ENCODE measurements at places on chromosomes 4 and X.

- no peak for DNase-seq
Measured at GRCh38 chrX:101357166-101357795, 8.7 kb upstream of the TIMM8A start.

- no peak for DNase-seq
Measured at GRCh38 chr4:145679520-145679919, 426 bp upstream of the C4orf51 start.

DNA sequence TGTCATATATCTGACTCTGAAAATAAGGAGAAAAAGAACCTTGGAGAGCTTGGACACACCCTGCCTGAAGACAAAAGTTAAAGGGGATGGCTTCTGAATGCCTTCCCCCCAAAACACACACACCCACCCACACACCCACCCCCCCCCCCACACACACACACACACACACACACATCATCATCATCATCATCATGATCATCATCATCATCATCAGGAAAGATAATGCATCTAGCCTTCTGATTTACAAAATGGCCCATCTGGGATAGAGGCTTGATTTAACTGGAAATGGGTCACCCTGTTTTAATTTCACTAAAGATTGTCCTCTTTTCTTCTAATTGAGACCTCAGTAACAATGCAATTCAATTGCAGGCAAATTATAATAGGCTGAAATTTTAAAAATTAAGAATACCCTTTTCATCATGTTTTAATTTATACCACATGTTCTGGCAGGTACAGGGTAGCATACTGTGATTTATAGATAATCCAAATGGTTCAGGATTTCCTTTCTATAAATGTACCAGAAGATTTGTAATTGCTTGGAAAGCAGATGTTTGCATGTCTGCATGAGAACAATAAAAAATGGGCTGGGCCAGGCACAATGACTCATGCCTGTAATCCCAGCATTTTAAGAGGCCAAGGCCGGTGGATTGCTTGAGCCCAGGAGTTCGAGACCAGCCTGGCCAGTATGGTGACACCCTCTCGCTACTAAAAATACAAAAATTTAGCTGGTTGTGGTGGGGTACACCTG lies 56.5 kb downstream of the TRIM2 start:
- DNase-seq: no peak

- no peak for DNase-seq
Measured at GRCh38 chrX:42524379-42524778, 253.6 kb downstream of the PPP1R2C start.

- no peak for DNase-seq
Measured at GRCh38 chr4:183300070-183300469, 20.0 kb downstream of the CLDN22 start.

DNA sequence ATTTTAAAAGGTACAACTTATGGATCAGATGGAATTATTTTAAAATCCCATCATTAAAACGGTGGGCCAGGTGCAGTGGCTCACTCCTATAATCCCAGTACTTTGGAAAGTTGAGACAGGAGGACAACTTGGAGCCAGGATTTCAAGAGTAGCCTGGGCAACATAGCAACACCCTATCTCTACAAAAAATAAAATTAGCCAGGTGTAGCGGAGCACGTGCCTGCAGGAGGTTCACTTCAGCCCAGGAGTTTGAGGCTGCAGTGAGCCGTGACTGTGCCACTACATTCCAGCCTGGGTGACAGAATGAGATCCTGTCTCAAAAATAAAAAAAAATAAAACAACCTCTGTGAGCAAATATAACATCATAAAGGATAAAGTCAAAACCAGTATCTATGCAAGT lies 11.4 kb downstream of the ADH5 start:
- DNase-seq: no peak

GRCh38 chr4:95898226-95898625 lies 58.3 kb downstream of the PDHA2 start:
- no peak for DNase-seq

GRCh38 chrX:132631579-132632232 lies 142.9 kb upstream of the MBNL3 start:
- peak; percentile 1 for DNase-seq

DNA sequence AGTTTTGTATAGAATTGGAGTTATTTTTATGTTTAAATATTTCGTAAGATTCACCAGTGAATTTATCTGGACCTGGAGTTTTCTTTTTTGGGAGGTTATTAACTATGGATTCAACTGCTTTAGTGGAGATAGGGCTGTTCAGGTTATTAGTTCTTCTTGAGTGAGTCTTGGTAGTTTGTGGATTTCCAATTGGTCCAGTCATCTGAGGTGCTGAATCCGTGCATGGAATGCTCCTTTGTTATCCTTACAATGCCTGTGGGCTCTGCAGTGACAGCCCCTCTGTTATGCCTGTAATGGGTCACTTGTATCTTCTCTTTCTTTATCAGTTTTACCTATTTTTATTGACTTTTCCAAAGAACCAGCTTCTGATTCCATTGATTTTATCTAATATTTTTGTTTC lies 15.4 kb upstream of the NKX1-1 start:
- no peak for DNase-seq

DNA sequence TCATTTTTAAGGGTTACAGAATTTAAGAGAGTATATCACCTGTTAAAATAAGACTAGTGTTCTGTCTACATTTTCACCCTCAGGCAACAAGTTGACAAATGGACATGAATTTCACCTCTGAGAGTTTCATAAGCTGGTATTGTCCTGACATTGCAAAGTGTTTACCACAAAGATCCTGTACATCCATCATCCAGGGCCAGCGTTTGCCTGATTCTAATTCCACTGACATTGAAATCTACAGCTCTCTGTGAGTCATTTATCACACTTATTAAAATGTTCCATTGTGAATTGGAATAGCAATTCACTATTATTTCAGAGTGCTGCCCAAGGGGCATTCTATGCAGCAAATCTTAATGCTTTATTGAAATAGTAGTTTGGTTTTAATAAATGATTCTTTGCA lies 1499.4 kb upstream of the PCDH7 start:
- no peak for DNase-seq

- no peak for DNase-seq
Measured at GRCh38 chrX:29496636-29497180, 718.7 kb upstream of the MAGEB2 start.

- no peak for DNase-seq
Measured at GRCh38 chrX:57964975-57965374, 54.7 kb upstream of the ZXDA start.

DNA sequence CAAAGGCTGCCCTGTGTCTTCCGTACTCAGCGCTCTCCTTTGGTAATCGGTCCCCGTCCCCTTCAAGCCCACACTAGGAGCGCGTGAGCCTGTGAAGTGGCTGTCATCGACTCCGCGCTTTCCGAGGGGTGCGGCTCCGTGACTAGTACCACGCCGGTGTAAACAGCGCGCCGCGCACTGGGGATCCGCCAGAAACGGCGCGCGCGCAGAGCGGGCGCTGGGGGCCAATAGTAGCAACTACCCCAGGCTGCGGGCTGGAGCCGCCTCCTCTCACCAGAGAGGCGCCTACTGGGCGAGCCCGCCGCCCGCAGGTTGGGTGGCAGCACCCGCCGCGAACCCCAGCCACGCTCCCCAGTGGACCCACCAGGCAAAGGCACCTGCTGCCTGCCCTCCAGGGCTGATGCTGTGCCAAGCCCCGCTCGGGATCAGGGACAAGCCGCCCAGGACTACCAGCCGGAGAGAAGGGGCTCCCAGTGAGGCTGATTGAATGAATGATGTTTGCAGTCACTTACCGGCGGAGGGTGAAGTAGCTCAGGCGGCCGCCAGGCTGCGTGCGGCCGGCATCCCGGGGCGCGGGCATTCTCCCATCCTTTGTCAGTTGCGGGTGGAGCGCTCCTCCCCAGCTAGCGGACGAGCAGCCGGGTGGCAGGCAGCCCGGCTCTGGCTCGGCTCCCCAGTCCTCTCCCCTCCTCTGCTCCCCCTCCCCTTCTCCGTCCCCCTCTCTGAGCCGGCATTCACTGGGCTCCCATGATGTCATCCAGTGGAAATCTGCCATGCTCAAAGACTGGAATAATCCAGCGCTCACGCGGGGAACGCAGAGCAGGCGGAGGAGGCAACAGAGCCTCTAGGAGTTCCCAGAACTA lies 370.3 kb upstream of the SMIM31 start:
- DNase-seq: peak; percentile 58

- DNase-seq: no peak
Measured at GRCh38 chr4:158016511-158016910, 156.3 kb downstream of the GASK1B start.

- peak; percentile 7 for DNase-seq
Measured at GRCh38 chrX:8913655-8914409, 112.6 kb upstream of the FAM9A start.

DNA sequence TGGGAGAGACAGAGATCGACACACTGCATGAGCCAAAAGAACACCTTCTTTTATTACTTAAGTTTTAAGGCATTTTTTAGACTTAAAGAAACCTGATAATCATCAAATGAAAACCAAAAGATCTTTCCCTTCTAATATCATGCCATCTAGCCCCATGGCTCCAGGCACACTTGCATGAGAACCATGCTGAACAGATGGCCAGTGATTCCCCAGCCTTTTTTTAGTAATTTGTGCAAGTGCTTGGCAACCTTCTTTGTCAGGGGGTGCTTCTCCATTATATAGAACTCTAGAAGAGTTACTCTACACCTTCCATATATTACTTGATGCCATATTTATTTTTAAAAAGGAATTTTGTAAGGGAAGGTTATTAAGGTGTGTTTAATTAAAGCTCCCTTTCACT lies 182.2 kb upstream of the TEX13C start:
- DNase-seq: peak; percentile 19

GRCh38 chrX:39333451-39333850 lies 532.2 kb downstream of the MID1IP1 start:
- no peak for DNase-seq

DNA sequence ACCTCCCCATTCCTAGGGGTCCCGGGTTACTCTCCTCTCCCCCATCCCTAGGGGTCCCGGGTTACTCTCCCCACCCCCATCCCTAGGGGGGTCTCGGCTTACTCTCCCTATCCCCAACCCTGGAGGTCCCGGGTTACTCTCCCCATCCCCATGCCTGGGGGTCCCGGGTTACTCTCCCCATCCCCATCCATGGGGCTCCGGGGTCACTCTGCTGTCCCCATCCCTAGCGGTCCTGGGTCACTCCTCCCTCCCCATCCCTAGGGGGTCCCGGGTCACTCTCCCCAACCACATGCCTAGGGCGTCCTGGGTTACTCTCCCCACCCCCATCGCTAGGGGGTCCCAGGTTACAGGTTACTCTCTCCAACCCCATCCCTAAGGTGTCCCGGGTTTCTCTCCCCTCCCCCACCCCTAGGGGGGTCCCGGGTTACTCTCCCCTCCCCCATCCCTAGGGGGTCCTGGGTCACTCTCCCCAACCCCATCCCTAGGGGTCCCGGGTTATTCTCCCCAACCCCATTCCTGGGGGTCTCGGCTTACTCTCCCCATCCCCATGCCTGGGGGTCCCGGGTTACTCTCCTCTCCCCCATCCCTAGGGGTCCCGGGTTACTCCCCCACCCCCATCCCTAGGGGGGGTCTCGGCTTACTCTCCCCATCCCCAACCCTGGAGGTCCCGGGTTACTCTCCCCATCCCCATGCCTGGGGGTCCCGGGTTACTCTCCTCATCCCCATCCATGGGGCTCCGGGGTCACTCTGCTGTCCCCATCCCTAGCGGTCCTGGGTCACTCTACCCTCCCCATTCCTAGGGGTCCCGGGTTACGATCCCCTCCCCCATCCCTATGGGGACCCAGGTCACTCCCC lies 821 bp downstream of the ASMTL start:
- DNase-seq: no peak

- no peak for DNase-seq
Measured at GRCh38 chr4:184269879-184270430, 52.3 kb upstream of the ENPP6 start.

DNA sequence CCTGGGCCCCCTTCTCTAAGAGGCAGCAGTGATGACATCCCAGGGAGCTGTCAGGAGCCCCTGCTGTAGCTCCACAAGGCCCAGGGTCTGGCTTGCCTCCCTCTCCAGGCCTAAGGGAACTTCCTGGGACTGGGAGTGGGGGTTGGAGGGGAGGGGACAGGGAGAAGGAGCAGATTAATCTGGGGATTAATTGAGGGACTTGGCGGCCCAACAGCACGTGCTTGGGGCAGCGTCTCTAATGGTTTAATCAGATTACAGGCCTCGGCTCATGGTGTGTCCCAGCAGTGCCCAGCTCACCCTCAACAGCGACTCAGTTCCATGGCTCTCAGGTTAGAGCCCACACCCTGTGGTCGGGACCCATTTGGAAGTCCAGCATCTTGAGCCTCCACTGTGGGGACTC lies 47.9 kb downstream of the EFNB1 start:
- DNase-seq: no peak

- no peak for DNase-seq
Measured at GRCh38 chr4:75715105-75715799, 9.1 kb upstream of the USO1 start.

DNA sequence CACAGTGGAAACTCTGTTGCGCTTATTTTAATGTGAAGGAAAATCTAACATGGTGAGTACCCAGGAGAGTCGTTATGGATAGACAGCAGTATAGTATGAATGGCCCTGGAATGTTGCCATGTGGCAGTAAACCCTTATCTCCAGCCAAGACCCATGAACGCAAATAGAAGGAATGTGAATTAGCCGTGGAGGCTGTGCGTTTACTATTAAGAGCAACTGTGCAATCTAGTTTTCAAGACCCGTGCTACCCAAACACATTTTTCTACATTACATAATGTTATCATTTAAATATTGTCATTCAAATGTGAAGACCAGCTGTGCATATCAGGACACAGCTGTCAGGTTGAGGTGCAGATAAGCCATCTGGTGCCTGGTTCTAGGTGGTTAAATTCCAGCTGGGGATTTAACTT lies 13.3 kb upstream of the AGA start:
- no peak for DNase-seq

DNA sequence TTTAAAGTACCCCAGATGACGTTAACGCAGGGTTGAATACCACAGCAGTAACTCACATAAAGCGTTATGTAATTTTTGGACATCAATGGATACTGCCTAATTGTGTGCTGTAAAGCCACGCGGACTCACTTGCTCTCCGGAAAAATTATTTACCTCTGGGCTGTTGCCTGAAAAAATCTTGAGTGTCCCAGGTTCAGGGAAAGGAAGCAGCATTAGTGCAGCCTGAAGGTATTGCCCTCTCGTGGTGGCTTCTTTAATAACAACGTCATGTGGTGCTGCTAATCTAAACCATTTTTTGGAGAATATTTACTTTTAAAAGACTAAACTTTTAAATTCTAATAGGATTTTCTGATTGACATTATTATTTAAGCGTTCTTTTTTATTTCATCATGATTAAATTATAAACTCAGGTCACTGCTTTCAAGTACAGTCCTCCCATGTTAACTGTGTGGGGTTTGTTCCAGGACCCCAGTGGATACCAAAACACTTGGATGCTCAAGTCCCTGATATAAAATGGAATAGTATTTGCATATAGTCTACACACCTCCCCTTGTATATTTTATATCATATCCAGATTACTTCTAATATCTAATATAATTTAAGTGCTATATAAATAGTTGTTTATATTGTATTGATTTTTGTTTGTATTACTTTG lies 384.8 kb downstream of the FAM133A start:
- peak; percentile 1 for DNase-seq

- no peak for DNase-seq
Measured at GRCh38 chr4:16692046-16692445, 206.4 kb downstream of the LDB2 start.

- DNase-seq: peak; percentile 23
Measured at GRCh38 chrX:75746891-75747639, 38.0 kb downstream of the MAGEE2 start.

All from cerebellum (tissue), 4 donors.